ENCODE measurements at places on chromosomes 4 and X. TPM values are rescaled to one million over a fixed set of nuclear protein-coding genes. Genes with fewer than 3 reads are reported as not detected.

Gene EPHA5
- polyA plus RNA-seq = 0.24 TPM

Gene YY2
- polyA plus RNA-seq = 1.8 TPM

Gene C4orf54
- 112 TPM for polyA plus RNA-seq

Gene COL4A5
- polyA plus RNA-seq = 15.2 TPM

Gene GIMD1
- not detected for polyA plus RNA-seq

Gene TBX22
- not detected for polyA plus RNA-seq

Gene ZNF157
- polyA plus RNA-seq = 0.39 TPM

Gene SMPX
- 216 TPM for polyA plus RNA-seq

Gene PTTG2
- polyA plus RNA-seq = not detected

Gene MAGEA1
- polyA plus RNA-seq = not detected

Gene VSIG4
- 14.2 TPM for polyA plus RNA-seq

Gene NEIL3
- 3.5 TPM for polyA plus RNA-seq

Gene LRP2BP
- 5.9 TPM for polyA plus RNA-seq

Gene MAGEE1
- 2.8 TPM for polyA plus RNA-seq

Gene DNAAF6
- not detected for polyA plus RNA-seq

Gene LAMP2
- polyA plus RNA-seq = 125 TPM

Gene S100P
- 0.39 TPM for polyA plus RNA-seq

Gene FOXR2
- not detected for polyA plus RNA-seq

Gene CNOT6L
- polyA plus RNA-seq = 32.9 TPM

Gene ANAPC10
- polyA plus RNA-seq = 17.9 TPM

Gene FAM184B
- 4.4 TPM for polyA plus RNA-seq

Gene STATH
- polyA plus RNA-seq = not detected

Gene MAGEB17
- polyA plus RNA-seq = not detected

Data from muscle of back (tissue), 13 donors.